ENCODE measurements at places on chromosomes 2 and 18.

- no peak for DNase-seq
Observed at GRCh38 chr2:97761192-97761591, 47.8 kb downstream of the ZAP70 start.

- no peak for DNase-seq
Observed at GRCh38 chr2:114456566-114456965, 14.1 kb downstream of the DPP10 start.

- DNase-seq: no peak
Observed at GRCh38 chr2:189218236-189218635, 38.7 kb upstream of the COL5A2 start.

- DNase-seq: no peak
Observed at GRCh38 chr2:113157897-113158753, 15.6 kb upstream of the PSD4 start.

GRCh38 chr2:176555781-176556180 lies 286.5 kb downstream of the MTX2 start:
- DNase-seq: no peak

DNA sequence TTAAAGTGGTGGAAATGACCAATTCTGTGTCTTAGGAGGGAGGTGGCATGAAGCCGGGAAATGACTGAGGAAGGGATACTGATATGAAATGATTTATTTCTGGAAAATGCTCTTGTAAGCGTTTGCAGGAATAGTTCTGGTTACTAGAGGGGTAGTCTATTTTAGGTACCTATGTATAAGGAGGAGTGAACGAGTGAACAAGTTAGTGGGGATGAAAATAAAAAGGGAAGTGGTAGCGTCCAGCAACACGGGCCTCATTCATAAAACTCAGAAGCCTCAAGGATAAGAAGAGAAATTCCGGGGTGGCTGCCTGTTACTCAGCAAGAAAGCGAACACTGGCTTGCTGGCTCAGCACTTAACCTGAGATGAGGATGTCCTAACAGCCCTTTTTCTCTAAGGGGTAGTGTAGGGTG lies 303.3 kb downstream of the NCKAP5 start:
- no peak for DNase-seq

GRCh38 chr2:127201452-127201851 lies 18.6 kb downstream of the CYP27C1 start:
- no peak for DNase-seq

- DNase-seq: no peak
Observed at GRCh38 chr2:154707994-154708575, 9.6 kb downstream of the KCNJ3 start.

DNA sequence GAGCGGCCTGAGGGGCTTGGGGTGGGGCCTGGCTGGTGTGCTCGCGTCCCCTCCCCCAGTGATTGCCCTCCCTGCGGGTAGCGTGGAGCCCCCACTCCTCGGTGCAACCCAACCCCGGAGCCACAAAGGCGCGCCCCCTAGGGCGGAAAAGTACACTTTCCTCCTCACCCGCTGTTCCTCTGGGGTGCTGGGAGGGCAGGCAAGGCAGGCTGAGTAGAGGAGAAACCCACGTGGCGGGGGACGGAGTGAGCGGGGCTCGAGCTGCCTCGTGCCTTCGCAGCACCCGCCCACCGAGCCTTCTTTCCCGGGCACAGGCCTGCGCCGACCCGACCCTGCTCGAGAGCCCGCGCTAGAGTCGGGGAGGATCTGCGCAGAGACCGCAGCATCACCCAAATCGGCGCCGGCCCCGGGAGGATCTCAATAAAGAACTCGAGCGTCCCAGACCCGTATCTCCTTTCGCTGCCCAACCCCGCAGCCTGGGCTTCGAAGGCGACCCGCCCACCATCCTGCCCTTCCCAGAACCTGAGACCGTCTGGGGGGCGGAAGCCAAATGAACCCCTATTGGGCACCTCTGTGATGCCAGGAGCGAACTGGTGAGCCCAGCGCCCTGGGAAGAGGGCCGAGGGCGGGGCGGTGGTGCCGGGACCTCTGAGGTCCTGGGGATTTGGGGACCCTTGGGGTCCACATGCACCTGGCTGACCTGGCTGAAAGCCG lies 1.5 kb downstream of the UCN start:
- DNase-seq: no peak

DNA sequence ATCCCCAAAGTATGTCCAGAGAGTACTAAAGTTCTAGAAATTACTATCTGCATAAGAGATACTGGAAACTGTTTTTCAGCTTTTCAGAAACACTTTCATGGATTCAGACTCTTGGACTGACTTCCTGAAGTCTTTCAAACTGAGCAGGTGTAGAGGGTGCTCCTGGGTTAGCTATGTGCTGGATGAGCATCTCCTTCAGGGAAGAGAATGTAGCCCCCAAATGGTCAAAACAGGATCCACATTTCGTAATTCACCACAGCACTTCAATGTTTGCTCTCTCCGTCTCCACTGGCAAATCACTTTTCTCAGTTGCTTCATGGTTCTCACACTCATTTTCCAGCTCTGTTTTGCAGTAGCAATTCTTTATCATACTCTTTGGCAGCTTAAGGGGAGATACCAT lies 23.2 kb upstream of the SATB2 start:
- no peak for DNase-seq

- peak; percentile 42 for DNase-seq
Observed at GRCh38 chr2:3099145-3099859, 278.3 kb downstream of the EIPR1 start.

DNA sequence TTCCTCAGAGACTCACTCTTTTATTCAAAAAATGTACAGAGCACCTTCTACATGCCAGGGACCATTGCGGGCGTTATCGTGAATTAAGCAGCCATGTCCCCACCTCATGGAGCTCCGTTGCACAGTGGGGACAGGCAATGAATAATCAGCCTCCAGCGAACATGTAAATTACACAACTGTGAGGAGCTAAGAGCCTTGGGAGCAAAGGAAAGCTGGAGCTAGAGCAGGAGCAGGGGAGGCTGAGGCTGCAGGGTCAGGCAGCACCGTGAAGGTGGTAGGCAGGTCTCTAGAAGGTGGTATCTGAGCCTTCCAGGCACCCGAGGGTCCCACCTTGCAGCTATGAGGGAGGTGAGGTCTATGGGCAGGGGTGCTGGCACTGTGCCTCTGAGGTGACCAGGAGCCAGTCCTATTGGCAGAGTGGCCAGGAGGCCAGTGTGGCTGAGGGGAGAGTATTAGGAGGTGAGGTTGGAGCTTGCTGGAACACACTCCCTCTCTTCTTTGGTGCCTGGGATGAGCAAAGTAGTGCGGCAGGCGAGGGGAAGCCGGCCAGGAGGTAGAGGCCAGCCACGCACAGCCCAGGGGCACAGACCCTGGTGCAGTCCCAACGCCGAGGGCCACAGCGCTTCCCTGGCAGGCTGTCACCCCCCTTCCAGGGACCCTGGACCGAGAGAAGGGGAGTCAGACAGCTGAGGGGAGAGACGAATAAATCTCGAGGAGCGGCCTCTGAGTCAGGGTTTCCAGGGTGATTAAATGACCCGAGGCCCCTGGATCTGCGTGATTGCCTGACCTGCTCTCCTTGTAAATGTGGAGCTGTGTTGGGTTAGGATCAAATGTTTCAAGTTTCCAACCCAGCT lies 167.3 kb downstream of the SEPTIN10 start:
- DNase-seq: no peak

DNA sequence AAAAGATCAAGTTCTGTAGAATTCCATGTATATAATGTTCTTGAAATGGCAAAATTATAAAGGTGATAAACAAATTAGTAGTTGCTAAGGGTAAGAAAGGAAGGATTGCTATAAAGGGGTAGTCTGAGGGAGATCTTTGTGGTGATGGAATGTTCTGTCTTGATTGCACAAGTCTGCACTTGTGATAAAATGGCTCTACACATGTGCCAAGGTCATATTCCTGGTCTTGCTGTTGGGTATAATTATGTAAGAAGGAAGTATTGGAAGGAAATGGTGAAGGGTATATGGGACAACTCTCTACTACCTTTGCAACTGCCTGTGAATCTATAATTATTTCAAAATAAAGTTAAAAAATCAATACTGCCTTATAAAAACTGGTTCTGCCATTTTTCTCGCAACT lies 15.3 kb downstream of the SGPP2 start:
- DNase-seq: no peak

DNA sequence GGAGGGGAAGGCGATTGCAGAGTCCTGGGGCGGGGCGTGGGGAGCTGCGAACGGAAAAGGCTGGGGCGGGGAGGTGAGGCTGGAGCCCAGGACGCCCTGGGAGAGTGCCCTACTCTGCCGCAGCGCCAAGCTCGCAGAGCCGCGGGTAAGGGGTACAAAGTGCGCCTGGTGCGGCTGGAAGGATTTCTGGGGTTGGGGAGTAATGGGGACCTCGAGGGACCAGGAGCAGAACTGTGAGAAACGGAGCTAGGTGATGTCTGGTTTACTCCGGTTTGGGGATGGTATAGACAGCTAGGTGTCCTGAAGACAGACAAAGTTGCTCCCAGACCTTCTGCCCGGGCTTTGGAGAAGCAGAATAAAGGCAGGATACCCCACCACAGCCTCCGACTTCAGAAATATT lies 718 bp upstream of the NXPH2 start:
- DNase-seq: no peak

DNA sequence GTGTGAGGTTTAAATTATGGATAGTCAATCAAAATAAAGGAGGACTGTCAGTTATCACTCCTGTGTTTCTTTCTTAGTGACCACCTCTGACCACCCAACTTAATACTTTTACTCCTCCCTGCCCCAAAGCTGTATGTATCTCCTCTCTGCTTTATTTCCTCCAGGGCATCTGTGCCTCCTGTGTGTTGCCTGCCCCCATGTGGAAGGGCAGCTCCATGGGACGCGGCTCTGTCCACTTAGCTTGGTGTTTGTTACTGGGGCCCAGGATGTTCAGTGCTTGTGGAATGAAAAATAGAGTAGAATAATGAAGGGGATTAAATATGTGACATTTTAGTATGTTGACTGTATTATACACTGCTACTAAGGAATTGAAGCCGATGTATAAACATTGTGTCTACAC lies 9.8 kb downstream of the ACP1 start:
- no peak for DNase-seq

- no peak for DNase-seq
Observed at GRCh38 chr2:172143817-172144216, 41.1 kb upstream of the DLX2 start.

DNA sequence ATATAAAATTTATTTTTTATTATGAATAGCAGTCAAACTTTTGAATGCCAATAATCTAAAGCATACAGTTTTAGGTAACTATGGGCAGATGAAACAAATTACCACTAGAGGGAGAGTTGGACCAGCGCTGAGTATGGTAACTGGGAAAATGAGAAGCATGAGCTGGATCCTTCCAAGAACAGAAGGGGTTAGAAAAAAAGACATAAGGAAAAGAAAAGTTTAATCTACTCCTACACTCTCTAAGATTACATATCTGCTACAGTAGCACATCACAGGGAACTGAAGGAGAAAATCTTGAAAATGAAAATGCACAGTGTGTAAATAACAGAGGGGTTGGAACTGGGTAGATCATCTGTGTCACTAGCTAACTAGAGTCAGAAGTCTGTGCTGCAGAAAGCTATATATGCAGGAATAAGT lies 15.5 kb downstream of the REG3G start:
- no peak for DNase-seq

- no peak for DNase-seq
Observed at GRCh38 chr2:71595569-71595968, 142.2 kb downstream of the DYSF start.

DNA sequence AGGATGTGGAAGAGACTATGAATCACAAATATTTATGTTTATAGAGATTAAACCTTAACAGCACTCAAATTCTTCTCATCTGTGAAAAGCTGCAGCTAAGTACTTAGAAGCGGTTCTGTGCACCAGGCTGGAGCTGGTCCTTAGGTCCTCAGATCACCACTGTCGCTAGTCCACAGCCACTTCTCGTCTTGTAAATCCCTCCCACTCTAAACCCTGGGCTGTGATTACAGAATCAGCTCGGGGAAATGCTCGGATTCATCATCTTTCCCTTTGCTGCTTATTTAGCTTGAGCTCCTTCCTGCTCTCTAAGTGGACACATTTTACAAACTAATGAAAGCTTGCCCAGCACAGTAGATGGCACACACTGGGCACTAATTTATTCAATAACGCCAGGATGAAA lies 61.7 kb downstream of the RNF152 start:
- no peak for DNase-seq

GRCh38 chr2:214630402-214631045 lies 179.0 kb downstream of the BARD1 start:
- no peak for DNase-seq

- DNase-seq: no peak
Observed at GRCh38 chr2:157486596-157487270, 42.8 kb upstream of the CYTIP start.

- no peak for DNase-seq
Observed at GRCh38 chr18:8176109-8176508, 433.1 kb upstream of the RAB12 start.

DNA sequence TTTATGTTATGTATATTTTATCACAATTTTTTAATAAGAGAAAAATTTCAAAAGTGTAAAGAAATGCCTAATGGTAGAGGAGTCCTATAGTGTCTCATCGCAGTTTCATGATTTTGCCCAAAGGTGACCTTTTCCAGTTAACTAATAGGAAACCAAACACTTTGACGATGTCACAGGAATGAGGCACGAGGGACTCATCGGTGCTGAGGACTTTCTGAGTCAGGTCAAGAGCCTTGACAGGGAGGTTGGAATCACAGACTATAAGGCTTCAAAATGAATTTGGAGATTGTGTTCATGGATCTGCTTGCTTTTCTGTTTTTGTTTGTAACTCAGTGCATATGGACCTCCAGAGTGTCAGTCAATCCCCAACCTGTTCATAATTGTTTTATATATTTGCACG lies 15.1 kb upstream of the RTTN start:
- no peak for DNase-seq

- no peak for DNase-seq
Observed at GRCh38 chr2:118197011-118197675, 108.9 kb downstream of the INSIG2 start.

GRCh38 chr2:101306410-101306809 lies 2.1 kb downstream of the RNF149 start:
- DNase-seq: no peak

DNA sequence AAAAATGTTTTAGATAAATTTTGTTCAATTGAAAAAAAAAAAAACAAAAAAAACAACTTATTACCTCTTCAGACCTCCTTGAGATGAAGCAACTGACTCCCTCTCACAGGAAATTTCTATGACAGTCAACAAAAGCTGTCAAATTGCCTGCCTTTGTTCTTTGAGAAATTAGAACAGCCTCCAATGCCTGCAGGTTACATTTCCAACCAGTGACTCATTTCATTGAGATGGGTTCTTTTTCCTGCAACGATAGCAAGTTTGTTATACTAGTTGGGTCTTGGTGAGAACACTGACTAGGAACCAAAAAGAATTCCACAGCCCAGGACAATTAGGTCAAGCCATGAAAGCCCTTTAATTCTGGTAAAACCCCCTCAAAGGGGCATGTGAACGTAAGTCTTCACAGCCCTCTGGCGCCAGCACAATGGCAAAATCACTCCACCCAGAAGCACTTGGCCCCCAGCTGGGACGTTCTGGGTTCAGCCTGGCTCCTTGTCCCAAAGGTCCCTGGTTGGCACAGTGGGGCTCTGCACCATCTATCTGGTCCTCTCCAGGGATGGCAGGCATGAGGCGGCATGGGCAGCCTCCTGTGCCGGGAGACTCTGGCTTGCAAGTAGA lies 87.0 kb downstream of the SPP2 start:
- DNase-seq: no peak
